ENCODE measurements at places on chromosomes 16 and 17.

DNA sequence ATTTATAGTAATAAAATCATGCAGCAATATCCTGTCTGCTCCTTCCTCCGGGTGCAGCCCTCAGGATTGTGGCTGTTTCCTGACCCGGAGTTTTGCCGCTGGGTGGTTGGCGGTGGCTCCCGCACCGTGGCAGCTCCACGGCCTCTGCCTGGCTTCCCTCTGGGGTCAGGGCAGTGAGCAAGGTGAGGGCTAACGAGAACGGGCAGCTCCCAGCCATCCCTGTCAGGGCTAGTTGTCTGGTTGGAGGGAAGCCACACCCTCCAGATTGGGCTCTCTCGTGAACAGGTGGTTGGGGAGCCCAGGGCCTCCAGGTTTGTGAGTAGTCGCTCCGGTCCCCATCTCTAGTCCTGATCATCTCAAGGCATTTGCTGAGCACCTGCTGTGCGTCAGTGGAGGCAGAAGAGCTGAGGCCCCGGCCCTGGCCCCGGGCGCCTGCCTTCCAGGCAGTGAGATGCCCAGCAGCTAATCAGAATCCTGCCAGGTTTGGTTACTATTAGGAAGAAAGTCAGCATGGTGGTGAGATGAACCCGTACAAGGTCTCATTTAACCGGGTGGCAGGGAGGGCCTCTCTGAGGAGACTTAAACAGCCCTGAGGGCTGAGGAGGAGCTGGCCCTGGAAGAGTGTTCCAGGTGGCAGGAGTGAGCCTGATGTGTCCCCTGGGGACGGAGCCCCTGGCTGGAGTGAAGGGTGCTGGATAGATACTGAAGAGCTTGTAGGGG lies 2.3 kb upstream of the NUDT16L1 start:
- no peak for DNase-seq

- no peak for DNase-seq
Measured at GRCh38 chr16:11791144-11791828, 5.8 kb downstream of the ZC3H7A start.

DNA sequence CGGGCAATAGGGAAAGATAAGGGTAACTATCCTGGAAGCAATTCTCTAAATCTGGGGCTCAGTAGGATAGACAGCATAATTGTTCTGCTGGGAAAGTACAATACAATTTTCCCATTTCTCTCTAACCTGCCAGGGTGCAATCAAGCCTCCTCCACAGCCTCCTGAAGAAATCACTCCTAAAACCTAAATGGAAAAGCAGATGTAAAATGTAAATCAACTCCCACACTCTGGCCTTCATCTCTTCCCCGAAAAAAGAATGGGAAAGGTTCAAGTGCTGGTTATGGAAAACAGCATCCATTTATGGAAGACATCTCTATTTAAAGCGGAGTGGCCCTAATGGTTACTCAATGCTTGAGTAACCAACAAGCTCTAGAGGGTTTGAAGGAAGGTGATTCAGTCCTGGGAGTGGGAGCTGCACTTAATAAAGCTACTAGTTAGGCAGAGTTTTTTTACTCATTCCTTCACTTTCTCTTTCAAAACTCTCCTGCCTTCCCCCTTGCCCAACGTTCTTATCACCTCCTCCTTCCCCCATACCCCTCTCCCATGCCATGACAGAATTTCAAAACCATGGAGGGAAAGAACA lies 5.1 kb downstream of the MMD start:
- no peak for DNase-seq

GRCh38 chr16:75250809-75251279 lies 580 bp downstream of the BCAR1 start:
- no peak for DNase-seq

GRCh38 chr17:74330446-74330845 lies 4.4 kb downstream of the KIF19 start:
- DNase-seq, result no peak

DNA sequence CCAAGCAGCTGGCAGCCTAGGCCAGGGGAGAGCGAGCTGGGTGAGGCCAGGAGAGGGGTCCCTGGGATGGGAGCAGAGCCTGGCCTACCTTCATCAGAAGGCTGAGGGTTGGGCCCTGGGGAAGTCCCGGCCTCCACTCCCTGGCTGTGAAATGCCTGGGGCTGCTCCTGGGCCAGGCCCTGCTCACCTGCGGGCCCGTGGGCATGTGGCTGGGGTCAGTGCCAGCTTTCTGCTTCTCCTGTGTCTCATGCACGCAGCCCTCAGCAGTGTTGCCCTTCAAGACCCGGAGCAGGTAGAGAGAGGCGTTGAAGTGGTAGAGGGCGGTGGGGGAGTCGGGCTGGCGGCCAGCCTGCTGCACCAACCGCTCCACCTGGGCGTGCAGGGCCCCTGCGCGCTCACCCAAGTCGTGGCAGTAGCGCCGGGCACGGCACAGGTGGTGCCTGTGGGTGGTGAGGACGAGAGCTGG lies 12.4 kb downstream of the MYBBP1A start:
- no peak for DNase-seq

DNA sequence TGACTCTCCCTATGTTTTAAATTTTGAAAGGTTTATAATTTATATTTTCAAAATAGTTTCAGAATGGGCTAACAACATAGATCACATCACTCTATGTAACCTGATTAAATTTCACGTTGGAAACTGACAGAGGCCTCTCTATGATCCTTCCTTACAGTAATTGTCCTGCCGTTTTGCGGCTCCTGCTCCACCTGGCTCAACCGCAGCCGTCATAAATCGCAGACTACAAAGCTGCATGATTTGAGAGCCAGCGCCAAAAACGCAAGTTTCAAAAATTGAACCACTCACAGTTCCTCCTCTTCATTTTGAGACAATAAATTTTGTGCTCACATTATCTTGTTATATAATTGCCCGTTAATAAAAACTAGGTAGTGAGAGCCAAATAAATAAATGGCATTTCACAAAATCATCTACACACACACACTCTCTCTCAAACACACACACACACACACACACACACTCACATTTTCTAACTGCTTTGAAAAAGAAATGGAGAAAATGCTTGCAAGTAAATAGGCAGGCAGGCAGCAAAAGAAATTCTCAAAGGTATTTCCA lies 263.1 kb upstream of the PSMD7 start:
- no peak for DNase-seq

DNA sequence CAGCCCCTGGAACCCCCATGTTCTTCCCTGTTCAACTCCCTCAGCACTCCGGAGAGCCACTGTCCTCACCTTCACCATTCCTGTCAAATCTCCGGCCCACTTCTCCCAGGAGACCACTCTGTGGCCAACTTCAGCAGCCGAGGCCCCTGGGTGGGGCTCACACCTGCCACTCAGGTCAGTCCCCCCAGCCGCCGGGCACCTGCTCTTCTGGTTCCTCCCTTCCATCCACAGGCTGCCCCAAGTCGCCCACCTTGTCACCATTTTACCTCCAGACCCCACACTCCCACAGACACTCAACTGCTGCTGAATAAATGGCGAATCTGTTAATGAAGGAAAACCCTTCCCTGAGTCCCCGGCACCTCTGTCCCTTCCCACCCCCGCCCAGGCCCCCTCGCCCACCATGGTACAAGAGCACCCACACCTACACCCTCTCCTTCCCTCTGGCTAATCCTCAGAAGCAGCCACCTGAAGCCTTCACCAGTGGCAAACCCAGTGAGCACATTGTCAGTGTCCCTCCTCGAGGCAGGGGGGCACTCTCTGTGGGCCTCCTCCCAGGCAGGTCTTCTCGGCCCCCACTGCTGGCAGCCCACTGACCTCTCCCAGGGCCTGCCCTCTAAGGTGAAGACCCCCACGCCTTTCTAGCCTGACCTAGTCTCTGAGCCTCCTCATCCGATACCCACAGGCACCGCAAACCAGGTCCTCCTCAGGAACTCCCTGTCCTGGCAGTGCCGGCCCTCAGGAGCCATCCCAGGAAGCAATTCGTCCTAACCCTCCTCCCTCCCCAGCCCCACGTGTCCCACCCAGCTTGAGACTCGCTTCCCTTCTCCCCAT lies 8.2 kb downstream of the CANT1 start:
- DNase-seq, result no peak

DNA sequence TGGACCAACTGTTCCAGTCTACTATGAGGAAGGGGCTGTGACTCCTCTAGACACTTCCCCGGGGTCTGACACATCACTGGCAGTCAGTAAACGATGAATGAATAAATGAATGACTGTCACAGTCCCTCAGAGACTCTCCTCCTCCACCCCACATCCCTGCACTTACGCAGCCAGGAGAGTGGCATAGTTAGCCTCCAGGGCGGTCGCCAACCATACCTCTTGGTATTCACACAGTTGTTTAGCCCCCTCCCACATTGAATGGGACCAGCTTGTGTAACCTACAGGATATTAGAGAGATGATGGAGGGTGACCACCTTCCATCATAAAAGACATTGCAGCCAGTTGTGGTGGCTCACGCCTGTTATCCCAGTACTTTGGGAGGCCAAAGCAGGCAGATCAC lies 25.7 kb downstream of the UBALD1 start:
- no peak for DNase-seq

DNA sequence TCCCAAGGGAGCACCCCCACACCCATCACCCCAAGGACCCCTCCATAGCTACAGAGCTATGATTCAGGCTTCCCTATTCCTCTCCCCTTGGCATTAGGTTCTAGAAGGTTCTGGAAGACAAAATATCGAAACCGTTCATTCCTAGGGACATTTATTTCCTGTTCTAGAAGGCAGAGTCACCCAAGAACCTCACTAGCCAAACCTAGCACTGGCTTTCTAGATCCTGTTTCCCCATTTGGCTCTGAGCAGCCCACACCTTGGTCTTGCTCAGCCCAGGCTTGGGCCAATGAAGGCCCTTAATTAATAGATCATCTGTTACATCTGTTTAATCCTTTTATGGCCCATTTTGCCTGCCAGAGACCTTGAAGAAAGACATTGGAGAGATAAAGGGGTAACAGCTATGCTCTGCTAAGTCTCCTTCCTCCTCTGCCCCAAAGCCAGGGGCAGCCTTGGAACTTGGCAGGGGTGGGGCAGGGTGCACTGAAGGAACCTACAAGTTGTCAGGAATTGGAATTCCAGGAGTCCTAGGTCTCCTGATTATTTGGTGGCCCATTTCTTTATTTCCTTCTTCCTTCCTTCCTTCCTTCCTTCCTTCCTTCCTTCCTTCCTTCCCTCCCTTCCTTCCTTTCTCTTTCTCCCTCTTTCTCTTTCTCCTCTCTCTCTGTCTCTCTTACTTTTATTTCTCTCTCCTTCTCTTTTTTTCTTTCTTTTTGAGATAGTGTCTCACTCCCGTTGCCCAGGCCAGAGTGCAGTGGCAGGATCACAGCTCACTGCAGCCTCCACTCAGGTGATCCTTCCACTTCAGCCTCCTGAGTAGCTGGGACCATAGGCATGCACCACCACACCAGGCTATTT lies 8.7 kb upstream of the FZD2 start:
- no peak for DNase-seq

DNA sequence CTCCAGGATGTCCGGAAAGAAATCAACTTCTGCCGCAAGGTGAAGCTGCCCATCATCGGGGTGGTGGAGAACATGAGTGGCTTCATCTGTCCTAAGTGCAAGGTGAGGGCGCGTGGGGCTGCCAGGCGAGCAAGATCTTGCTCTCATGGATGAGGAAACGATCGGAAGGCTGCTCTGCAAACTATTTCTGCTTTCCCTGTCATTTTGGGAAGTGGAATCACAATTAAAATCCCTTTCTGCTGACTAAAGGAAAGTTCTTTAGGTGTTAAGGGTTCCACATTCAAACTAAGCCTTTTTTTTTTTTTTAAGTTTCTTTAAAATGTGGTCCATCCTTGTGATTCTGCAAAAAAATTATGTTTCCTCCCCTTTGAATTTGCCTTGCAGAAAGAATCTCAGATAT lies 17.7 kb downstream of the NUBP1 start:
- DNase-seq, result no peak

DNA sequence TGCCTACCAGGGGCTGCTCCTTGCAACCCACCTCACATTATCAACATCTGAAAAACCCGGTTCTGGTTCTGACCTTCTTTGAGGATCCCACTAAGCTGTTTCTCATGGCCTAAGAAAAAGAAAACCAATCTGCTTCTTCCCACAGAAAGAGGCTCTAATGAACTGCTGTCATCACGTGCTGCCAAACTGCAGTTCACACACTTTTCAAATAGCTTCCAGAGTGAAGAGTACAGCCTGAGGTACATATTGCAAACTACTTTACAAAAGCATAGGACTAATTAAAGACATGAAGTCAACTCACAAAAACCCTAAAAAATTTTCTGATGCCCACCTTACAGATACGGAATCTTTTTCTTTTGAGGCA lies 36.7 kb downstream of the SMG6 start:
- DNase-seq, result no peak

- no peak for DNase-seq
Measured at GRCh38 chr17:75864448-75864871, 9.3 kb upstream of the WBP2 start.

GRCh38 chr17:8408371-8408770 lies 10.7 kb upstream of the RNF222 start:
- DNase-seq, result no peak

GRCh38 chr16:58661199-58661830 lies 23.3 kb downstream of the SLC38A7 start:
- no peak for DNase-seq

- DNase-seq, result no peak
Measured at GRCh38 chr16:12067714-12068401, 91.3 kb downstream of the SNX29 start.

DNA sequence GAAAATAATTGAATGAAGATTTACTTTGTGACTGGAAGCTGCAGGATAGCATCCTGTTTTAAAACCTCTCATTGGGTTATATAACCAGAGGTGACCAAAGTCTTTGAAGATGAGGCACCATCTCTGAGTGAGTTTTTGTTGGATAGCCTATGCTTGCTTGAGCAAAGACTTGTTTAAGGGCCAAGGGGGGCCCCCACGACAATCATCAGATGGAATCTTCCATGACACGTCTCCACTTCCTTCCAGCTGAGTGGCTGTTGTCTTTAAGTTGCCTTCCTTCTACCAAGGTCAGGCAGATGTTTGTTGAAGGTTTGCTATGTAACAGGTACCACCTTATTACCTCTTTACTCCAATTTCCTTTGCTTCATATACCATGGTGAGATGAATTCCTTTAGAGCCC lies 188.8 kb downstream of the PRKCA start:
- DNase-seq, result no peak

- DNase-seq, result no peak
Measured at GRCh38 chr16:15874745-15875314, 13.6 kb downstream of the CEP20 start.

GRCh38 chr17:57114085-57114673 lies 29.1 kb downstream of the AKAP1 start:
- peak; percentile 28 for DNase-seq

DNA sequence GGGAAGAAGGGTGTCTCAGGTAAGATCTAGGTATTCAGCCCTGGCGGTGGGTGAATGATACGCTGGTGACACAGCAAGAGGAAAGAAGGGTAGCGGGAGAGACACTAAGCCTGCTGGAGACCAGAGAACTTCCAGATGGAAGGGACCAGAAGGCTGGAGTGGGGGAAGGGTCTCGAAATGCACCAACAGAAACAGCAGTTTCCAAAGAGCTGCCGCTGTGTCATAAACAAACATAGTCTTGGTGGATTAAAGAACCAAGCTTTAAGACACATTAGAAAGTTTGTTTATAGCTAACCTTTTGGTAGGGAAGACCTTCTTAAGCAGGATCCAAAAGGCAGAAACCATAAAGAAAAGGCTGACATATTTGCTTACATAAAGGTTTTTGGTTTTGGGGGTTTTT lies 20.9 kb downstream of the TRPV3 start:
- DNase-seq, result no peak

All from stimulated activated CD4-positive, alpha-beta T cell treated with anti-CD3 and anti-CD28 coated beads, TNF-alpha, amount 100 ng/mL, for 1 hour (primary cell).